ENCODE measurements at places on chromosomes 3 and 15.
A peak's percentile ranks its signal among the peaks of the same experiment; 100 is the strongest.

- DNase-seq: no peak
These were observed 316.7 kb downstream of the CLSTN2 start for GRCh38 chr3:140251678-140252077.

DNA sequence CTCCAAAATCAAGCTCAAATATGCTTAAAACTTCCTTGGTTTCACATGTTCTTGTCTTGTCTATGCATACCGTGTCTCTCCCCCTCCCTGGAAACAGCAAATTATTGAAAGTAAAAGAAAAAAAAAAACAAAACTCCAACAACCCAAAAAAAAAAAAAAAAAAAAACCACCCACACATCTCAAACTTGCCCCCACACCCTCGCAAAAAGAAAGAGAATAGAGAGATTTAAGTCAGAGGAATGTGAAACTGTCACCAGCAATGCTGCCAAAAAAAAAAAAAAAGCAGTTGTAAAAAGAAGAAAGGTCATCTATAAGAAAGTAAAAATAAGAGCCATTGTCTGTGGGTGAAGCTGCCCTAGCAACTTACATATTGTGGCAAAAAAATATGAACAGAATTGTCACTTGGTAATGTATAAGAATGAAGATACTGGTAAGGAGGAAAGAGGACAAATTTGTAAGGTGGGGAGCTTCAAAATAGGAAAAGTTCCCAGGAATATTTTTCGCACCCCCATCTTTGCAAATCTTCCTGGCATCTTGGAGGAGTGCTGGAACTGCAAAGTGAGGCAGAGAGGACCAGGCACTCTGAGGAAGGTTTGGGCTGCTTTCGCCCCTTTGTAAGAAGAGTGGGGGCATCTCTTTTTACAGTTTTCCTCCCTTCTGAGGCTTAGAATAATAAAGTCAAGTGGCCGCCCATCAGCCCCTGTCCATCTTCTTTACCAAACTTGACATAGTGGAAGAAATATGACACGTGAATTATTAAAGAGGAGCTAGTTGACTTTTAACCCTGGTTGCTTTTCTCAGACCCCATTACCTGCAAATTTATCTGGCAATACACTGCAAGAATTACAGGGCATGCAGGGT is 81.8 kb downstream of the NR2F2 start:
- DNase-seq: no peak

GRCh38 chr15:51443282-51443914 is 101.9 kb downstream of the GLDN start:
- no peak for DNase-seq

- DNase-seq: no peak
These were observed 512.6 kb upstream of the PPP2R3A start for GRCh38 chr3:135452881-135453280.

DNA sequence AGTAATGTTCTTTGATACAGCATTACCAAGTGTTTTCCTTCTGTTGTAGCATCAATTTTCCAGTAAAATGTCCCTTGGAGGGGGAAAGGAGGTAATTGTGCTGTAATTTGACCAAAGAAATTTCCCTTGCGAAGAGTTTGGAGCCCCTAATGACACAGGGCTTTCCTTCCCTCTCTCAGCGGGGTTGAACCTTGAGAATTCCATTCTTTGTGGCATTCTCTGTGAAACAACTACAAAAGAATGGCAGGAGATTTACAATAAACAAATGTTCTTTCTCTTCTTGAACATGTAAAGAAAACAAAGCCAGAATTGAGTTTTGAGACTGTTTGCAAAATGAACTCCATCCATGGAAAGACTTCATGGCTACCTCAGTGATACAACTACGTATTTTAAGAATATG is 53.4 kb downstream of the SIDT1 start:
- DNase-seq: no peak

DNA sequence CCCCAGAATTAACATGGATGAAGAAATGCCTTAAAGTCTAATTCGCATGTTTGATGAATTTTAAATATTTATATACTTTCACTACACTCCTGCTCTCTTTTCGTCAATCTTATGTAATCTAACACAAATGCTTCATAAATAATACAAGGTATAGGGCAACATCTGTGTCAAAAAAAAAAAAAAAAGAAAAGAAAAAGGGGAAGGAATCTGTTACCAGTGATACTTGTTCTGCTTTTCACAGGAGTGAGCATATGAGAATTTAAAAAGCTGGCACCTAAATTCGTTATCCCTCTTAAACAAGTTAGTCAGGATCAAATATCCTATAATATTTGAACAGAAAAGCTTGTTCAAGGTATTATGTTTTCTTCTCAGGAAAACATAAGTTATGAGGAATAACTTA is 243.8 kb downstream of the KCNH8 start:
- no peak for DNase-seq

DNA sequence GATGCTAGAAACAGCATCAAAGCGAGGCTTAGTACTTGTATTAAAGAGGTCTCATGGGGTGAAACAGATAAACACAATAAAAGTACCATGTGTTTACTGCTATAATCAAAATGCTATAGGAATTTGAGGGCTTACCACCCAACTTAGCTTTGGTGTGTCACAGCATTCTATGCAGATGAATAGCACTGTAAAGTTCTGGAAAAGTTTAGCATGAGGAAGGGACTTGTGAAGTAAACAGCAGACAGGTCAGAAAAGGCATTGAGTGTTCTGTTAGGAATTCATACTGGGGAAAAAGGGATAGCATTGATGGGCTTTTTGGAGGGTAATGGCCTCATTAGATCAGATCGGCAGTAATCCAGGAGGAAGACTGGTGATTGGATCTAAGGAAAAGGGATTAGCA is 505.3 kb downstream of the NLGN1 start:
- no peak for DNase-seq

DNA sequence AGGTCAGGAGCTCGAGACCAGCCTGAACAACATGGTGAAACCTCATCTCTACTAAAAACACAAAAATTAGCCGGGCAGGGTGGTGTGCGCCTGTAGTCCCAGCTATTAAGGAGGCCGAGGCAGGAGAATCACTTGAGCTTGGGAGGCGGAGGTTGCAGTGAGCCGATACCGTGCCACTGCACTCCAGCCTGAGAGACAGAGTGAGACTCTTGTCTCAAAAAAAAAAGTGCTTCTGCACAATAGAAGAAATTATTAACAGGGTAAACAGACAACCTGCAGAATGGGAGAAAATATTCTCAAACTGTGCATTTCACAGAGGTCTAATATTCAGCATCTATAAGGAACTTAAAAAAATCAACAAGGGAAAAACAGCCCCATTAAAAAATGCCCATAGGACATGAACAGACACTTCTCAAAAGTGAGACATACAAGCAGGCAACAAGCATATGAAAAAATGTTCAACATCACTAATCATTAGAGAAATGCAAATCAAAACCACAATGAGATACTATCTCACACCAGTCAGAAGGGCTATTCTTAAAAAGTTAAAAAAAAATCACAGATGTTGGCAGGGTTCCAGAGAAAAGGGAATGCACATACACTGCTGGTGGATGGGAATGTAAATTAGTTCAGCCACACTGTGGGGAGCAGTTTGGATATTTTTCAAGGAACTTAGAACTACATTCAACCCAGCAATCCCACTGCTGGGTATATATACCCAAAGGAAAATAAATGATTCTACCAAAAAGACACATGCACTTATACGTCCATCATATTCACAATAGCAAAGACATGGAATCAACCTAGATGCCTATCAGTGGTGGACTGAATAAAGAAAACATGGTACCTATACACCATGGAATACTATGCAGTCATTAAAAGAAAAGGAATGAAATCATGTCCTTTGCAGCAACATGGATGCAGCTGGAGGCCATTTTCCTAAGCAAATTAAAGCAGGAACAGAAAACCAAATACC is 75.5 kb downstream of the MSL2 start:
- DNase-seq: no peak

DNA sequence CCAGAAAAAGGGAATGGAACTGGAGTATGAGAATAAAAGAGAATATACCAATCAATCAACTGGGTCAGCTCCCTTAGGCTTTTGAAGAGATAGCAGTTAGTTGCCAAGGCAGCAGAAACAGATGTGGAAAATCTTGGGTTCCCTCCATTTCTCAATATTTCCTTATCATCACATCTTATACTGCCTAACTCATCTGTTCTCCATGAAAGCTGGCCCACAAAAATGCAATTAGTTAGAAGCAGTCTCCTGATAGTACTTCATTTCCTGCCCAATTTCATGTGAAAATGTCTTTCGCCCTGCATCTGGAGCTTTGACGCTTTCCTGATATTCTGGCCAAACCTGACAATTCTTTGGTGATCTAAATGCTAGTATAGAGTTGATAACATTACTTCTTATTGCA is 30.1 kb upstream of the SPTSSB start:
- DNase-seq: no peak

DNA sequence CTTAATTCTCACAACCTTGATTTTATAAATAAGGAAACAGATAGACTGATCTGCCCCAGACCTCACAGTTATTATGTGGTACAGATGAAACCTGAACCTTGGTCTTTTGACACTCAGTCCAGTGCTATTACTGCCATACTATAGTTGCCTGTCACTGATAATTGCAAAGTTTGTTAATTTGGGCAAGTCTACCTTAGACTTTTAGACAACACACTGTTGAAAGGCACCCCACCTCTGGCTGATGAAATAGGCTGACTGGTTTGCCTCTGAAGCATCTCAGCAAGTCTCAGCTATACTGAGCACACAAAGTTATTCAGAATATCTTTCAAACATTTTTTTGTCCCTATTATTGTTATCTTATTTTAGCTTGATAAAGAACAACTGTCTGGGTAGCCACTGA is 53.1 kb upstream of the MAP4 start:
- DNase-seq: no peak

DNA sequence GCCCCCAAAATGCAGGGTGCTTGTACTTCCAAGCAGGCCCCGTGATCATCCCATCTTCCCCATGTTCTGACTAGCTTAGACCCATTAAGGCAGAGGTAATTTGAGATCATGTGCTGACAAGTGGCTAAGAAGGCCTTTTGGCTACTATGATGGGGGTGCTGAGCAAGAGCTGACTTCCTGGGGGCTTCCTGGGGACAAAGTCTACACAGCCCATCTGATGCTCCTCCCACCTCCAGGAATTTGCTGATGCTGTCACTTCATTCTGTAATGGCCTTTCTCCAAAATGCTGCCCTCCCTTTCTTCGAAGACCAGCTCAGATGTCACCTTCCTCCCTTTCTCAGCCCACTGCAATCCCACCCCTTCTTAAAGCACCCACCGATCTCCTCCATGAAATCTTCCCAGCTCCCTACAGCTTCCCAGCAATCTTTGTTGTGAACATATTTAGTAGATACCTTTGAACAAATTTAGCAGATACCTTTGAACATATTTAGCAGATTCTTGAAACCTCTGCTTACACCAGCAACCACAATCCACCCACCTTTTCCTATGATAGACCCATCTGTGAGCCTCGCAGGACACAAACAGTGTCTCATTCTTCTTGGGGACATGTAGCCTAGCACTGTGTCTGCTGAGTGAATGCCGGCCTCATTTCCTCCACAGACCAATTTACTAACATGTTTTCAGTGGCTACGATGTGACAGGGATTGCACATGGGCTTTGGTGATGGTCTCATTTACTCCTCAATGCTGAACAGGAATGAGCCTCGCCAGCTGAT is 223.3 kb downstream of the EPHB1 start:
- DNase-seq: no peak

DNA sequence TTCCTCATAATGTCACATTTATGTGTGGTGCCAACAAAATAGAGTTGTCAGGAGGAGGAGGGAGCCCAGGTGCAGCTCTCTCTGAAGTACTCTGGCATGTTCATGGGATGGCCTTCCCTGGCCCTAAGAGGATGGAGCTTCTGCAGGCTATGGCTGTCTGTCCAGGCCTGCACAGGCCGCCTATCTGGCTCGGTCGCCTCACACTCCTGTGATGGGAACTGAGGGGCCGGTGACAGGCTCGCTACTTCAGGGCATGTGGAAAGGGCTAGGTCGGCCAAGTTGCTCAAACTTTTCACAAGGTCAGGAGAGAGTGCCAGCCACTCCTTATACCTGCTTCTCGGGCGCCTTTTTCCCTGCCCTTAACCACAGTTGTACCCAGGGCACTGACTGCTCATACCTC is 51.1 kb downstream of the SOX14 start:
- DNase-seq: no peak

DNA sequence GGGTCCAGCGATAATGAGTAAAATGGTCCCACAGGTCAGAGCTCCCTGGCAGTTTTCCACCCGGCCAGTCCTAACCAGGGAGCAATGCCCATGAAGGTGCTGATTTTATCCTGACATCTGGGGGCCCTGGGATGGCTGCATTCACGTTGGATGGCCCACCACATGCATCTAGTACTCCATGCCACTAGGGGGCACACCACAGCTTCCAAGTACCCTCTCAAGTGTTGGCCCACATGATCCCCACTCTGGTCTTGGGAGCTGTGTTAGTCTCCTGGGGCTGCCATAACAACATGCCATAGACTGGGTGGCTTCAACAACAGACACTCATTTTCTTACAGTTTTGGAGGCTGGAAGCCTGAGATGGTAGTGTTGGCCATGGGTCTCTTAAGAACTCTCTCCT is 225.5 kb downstream of the SLCO3A1 start:
- DNase-seq: peak; percentile 21

DNA sequence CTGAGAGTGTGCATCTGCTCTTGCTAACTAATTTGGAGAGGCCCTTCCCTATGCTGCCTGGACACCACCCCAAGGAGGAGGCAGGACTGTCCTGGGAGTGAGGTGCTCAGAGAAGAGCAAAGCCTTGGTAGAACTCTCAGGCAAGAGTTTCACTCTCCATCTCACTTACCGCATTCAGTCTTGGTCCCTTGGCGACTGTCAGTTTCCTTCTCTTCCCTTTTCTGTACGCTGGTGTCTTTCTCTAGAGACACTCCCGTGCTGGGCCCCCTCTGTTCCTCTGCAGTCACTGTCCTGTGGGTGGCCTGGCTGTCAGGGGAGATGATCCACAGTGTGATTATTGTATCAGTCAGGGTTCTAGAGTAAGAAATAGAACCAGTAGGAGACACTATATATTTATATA is 44.0 kb downstream of the IDH2 start:
- no peak for DNase-seq

DNA sequence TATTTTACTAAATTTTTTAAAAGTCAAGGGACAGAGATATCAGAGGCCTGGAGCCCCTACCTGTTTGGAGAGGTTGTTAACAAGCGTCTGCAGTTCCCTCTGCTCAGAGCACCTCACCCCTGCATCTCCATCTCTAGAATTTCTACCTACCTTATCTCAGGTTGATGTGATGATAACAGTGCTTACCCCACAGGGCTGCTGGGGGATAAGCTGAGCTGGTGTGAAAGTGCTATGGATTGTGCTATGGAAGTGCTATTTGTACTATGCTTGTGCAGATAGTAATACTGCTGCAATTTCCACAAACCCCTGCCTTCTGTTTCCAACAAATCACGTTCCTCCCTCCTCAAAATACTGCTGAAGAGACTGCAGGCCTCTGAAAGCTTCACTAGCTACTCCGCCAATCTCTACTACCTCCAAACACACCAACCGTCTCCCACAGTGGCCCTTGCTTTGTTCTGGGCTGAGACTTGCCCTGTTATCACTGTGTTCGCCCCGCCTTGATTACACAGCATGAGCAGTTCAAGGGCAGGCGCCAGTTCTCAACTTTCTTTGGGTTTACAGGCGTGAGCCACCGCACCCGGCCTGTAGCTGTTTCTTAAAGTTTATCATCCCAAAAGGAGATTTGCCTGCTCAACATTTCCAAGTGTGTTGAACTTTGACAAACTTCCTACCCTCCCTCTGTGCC is 28.4 kb upstream of the PARL start:
- DNase-seq: no peak

All from stimulated activated CD4-positive, alpha-beta T cell treated with anti-CD3 and anti-CD28 coated beads, Interleukin-4, amount 100 ng/mL, for 1 hour (primary cell).